NCI-H1436 (cell line): ENCODE measurements at places on chromosomes 13 and 19.

DNA sequence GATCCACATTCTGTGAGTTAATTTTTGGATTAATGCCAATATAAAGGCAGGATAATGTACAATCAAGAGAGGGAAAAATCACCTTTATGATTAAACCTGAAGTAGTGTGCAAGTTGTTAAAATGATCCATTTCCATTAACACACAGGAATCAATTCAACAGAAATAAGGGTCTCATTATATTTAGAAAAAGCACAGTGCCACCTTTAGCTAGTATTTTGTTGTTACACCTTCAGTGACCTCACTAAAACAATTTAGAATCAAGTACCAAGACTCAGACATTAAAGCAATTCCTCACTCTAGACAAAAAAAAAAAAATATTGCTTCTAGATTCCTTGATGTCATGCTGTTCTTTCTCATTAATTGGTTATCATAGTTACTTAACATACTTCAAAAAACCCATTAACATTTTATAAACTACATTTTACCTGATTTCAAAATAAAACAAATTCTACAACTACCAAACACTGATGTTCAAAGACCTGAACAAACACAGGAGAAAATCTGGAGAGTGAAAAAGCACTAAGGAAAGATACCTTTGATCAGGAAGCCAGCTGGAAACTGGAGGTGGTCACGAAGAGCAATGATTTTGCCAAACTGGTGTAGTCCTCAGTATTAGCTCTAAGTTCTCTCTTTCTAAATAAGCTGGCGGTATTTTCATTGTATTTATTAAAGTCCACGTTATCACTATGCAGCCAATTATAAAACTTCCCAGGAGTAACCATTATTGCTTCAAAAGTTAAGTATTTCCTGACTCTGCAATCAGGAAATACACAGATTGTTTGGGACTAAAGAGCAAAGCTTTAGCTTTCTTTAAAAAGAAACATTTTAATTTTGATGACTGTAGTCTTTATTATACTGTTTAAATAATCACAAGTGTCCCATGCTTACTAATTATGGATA lies 115.3 kb downstream of the TBC1D4 start:
- DNase-seq: no peak

- no peak for DNase-seq
These were observed 3.6 kb downstream of the GJA3 start for GRCh38 chr13:20157151-20157796.

DNA sequence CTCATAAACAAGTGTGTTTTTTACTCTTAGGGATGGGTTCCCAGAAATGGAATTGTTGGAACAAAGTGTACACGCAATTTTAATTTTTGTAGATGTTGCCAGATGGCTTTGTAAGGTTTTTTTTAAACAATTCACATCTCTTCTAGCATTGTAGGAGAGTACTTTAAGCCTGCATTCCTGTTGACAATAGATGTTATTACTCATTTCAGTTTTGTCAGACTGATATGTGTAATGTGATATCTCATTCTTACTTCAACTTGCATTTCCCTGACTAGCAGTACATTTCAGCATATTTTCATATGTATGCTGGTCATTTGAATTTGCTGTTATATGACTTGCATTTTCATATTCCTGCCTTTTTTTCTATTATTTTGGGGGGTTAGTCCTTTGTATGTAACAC lies 186.6 kb upstream of the SLITRK6 start:
- no peak for DNase-seq

- DNase-seq: no peak
These were observed 26.4 kb upstream of the ADGRE2 start for GRCh38 chr19:14804765-14805164.

DNA sequence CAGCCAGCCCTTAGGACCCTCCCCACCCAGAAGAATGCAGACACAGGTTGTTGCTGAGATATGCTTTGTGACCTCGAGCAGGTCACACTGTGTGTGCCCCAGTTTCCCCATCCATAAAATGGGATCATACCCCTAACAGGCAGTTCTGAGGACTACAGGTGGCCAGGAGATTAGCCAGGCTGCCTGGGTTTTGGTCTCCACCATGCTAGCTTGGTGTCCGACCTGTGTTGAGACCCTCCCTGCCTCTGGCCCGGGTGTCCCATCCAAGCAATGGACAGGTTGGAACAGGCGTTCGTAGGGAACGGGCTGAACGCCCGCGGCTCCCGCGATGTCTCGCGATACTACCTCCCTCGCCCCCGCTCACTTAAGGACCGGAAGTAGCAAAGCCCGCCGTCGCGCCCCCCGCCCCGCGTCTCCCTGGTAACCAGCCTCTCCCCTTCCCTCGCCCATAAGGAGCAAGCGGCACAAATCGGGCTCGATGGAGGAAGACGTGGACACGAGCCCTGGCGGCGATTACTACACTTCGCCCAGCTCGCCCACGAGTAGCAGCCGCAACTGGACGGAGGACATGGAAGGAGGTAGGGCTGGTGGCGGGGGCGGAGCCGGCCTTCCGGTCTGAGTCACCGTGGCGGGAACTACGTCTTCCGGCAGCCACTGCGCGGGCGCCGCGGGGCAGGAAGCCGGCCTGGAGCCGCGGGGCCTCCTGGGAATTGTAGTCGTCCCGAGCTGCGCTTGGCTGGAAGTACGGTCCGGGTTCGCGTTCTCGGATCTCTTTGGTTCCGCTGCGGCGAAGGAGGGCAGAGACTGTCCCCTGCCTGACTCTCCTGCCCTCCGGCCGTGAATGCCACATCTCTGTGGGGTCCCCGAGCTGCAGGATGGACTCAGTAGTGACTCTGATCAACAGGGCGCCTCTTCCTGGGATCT lies 45.4 kb downstream of the SMIM24 start:
- peak; percentile 95 for DNase-seq

- DNase-seq: no peak
These were observed 76.9 kb downstream of the TEX29 start for GRCh38 chr13:111397202-111397880.

DNA sequence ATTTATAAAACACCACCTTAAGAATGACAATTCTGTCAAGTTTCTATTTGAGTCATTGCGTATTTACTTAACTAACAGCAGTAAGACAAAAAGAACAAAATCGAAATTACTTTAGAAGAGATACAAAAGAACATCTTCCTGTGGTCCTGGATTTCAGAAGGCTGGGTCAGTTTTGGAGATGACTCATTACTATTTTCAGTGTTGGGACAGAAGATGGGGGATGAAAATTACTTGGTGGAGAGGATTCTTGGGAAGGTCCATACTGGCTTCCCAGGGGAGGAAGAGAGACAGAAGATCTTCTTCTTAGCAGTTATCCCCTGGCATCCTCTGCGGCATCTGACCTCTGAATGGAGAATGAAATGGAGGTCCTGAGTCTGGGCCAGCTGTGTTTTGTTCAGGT lies 33.5 kb upstream of the CSNK1A1L start:
- DNase-seq: no peak

DNA sequence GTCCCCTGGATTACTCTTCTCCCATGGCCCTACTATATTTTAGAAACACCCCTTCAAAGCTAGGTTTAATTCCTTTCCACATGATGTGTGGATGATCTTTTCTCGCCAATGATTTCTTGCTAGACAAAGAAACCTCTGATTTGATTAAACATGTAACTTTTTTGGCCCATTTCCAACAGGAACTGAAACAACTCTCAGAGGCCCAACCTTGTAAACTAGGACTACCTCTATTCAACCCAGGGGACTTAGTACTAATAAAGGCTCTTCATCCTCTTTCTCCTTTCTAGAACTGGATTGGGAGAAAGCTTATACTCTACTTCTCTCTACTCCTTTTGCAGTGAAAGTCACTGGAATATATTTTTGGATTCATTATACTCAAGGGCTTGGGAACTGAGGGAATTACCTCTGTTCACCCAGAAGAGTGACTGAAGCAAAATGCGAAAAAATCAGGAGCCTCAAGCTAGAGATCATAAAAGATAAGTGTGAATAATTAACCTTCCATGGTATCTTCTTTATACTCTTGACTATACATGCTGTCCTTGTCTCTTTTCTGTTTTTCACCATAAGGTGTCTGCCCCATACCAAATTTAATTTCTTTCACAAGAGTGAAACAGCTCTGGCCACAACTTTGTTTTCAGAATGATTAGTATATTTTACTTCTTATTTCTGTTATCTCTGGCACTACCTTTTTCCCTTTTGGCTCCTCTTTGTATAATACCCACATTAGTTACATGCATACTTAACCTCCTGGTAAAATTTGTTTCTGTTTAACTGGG lies 977.6 kb downstream of the SLITRK5 start:
- DNase-seq: no peak

GRCh38 chr19:30634996-30635975 lies 263.1 kb downstream of the ZNF536 start:
- no peak for DNase-seq

- no peak for DNase-seq
These were observed 1604.8 kb downstream of the OLFM4 start for GRCh38 chr13:54633456-54633855.

GRCh38 chr13:43979492-43979891 lies 99.8 kb downstream of the LACC1 start:
- no peak for DNase-seq
